ENCODE measurements at places on chromosomes 1 and 21.

- no peak for DNase-seq
Measured at GRCh38 chr1:222794656-222795474, 20.0 kb upstream of the DISP1 start.

DNA sequence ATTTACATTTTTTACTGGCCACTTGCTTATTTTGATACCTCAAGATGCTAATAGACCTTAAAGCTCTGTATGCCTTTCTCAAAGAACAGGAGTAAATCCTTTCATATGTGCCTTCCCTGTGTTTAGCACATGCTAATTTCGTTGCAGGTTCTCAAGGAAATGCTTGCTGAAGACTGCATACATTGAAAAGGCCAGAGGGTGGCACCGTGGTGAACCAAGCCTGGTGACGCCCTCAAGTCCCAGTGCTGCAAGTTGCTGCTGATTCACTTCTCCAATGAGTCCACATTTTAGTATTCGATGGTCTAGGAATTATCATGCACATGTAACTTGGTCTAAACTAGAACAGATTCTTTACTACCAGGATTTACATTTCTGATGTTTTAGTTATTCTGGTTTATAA is 94.1 kb downstream of the CLDN17 start:
- DNase-seq = no peak

- DNase-seq = no peak
Measured at GRCh38 chr1:90335558-90335957, 340.6 kb downstream of the ZNF326 start.

GRCh38 chr1:90220941-90221693 is 226.2 kb downstream of the ZNF326 start:
- no peak for DNase-seq

GRCh38 chr1:109983380-109984189 is 980 bp upstream of the AHCYL1 start:
- no peak for DNase-seq

GRCh38 chr1:20278692-20279130 is 12.0 kb upstream of the VWA5B1 start:
- DNase-seq = no peak

DNA sequence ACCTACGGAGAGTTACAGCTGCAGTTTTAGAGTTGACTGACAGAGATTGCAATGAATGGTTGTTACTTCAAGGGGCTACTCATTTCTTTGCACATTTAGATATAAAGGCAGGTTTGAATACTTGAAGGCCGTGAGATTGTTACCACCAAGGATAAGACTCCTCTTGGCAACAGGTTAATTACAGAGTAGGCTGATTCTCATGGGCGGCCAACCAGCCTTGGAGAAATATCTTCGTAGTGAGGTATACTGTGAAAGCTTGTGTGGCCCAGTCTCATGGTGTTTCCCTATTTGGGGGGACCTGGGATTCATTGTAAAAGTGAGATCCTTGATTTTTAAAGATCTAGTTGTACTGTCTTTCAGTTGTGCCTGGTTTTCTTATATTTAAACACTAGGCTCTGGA is 103.2 kb upstream of the OLFM3 start:
- DNase-seq = no peak

GRCh38 chr1:101122452-101123166 is 97.0 kb upstream of the DPH5 start:
- DNase-seq = peak; percentile 45

DNA sequence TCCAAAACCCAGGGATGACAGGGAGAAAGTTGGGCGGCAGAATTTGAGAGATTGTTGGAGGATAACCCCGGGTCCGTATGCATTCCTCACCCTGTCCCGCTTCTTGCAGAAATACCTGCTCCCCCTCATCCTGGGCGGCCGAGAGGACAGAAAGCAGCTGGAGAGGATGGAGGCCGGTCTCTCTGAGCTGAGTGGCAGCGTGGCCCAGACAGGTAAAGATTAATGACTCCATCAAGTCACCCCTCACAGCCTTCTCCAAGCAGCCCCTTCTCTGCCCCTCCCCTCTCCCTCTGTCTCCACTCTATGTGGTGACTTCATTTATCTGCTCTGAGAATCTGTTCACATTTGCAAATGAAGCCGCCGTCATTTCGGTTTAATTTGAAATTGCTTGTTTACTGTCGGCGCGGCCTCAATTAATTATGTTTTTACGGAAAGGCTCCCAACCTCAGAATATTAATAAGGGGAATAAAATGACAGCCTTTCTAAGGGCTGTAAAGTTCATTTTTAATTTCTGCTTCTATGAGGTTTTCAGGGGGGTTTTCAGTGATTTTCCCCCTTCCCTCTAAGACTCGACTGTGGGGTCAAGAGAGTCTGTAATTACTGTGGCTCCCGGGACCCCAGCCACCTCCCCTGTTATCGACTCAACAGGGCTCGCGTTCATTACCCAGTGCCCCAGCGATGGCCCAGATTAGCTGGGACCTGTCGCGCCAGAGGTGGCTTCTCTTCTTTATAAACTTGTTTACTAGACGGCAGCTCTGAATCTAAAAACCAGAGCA is 148.3 kb downstream of the PEX14 start:
- no peak for DNase-seq

DNA sequence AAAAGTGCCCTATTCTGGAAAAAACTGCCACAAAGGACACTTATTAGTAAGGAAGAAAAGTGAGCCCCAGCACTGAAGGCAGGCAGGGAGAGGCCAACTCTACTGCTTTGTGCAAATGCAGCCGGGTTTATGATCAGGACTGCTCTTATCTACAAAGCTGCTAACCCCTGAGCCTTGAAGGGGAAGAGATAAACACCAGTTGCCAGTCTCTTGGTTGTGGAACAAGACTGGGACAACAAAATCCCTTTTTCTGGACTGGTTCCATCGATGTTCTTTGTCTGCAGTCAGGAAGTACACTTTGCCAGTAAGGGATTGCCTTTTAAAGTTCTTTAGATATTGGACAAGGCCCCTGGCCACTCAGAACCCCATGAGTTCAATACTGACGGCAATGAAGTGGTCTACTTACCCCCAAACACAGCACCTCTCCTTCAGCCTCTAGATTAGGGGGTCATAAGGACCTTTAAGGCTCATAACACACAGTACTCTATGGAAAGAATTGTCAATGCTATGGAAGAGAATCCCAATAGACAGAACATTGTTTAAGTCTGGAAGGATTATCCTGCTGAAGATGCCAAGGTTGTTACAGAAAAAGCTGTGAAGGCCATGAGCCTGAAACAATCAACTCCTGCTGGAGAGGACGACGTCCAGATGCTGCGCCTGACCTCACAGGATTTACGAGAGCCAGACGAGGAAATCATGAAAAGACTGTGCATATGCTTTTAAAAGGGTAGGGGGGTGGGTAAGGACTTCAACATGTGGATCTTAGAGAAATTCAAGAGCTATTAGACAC is 43.6 kb downstream of the GNB1 start:
- DNase-seq = no peak

DNA sequence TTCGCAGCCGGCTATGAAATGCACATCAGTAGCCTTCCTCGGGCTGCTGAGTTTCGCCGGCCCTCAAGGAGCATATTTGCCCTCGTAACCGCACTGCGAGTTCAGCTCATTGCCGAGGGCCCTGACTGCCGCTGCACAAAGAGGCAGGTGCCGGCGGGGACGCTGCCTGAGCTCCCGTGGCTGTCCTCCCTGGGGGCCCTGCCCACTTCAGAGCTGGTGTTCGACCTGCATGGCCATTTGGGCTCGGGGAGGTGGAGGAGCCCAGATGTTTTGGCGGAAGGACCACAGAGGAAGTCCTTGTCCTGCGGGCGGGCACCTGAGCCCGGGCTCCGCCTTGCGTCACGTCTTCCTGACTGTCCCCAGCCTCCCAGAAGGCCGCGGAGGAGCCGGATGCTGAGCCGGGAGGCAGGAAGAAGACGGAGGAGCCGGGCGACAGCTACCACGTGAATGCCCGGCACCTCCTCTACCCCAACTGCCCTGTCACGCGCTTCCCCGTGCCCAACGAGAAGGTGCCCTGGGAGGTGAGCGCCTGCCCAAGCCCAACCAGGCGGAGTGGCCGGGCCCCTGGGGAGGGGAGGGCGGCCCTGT is 29.9 kb upstream of the LRRC3 start:
- no peak for DNase-seq

DNA sequence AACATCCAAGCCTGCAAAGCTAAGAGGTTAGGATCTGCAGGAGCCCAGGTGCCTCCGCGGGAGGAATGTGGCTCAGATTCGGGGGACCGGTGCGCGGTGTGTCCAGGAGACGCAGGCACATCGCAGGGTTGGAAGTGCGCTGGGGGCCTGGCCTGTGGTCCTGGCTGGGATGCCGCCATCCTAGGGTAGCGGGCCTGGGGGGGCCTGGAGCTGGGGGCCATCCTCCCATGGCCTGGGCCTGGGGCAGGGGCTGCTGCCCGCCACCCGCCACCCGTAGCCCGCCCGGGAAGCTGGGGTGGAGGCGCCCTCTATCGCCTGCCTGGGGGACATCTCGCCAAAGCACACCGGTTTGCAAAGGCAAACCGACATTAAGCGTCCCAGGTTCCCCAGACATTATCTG is 170.6 kb upstream of the ARHGEF16 start:
- DNase-seq = peak; percentile 55

- DNase-seq = no peak
Measured at GRCh38 chr21:32119389-32119788, 159.5 kb downstream of the MIS18A start.

DNA sequence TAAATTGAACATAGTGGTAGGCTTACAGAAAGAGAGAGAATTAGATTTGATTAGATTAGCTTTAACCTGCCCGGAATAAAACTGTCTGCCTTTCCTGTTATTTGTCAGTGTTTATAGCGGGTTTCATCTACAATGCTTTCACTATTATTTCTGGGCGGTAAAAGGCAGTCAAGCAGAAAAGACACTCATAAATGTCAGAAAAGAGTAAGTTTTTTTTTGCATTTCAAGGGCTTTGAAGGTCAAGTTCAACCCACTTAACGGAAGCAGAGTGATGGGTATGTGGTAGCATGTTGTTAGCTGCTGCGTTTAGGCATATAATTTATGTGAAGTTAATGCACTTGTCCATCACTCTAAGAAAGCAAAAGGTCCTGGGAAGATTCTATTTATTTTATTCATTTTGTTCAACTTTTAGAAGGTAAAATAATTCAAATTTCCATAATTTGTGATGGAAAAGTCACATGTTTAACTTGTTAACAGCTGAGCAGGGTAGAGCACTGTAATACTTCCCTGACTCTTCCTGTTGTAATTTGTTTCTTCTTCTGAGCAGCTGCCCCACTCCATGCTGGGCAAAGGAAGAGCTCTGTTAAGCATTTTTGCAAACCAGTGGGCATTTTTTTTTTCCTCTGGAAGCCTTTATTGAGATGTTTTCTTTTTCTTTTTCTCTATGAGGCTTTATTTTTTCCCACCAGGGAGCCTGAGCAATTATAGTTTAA is 220.1 kb downstream of the ST6GALNAC3 start:
- no peak for DNase-seq

GRCh38 chr1:44660176-44660575 is 14.1 kb downstream of the TMEM53 start:
- DNase-seq = no peak

- no peak for DNase-seq
Measured at GRCh38 chr1:26550946-26551345, 21.4 kb downstream of the RPS6KA1 start.

DNA sequence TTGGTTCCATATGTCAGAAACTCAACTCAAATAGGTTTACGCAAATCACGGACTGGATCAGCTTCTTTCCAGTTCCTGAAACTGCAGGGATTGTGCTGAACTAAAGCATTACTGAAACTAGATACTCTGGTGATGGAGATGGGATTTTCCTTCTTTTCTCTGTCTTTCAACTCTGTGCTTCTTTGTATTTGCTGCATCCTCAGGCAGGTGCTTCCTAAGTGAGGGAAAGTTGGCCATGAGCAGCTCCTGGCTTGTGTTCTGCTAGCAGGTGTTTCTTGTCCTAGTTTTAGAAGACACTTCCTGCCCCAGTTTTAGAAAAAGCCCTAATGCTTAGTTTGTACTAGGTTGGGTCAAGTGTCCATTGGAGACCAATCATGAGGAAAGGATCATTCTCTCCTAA is 86.7 kb upstream of the USP24 start:
- DNase-seq = no peak

GRCh38 chr1:199404976-199405375 is 622.5 kb upstream of the NR5A2 start:
- DNase-seq = no peak

- no peak for DNase-seq
Measured at GRCh38 chr21:44537930-44538911, 1.8 kb downstream of the KRTAP10-1 start.

DNA sequence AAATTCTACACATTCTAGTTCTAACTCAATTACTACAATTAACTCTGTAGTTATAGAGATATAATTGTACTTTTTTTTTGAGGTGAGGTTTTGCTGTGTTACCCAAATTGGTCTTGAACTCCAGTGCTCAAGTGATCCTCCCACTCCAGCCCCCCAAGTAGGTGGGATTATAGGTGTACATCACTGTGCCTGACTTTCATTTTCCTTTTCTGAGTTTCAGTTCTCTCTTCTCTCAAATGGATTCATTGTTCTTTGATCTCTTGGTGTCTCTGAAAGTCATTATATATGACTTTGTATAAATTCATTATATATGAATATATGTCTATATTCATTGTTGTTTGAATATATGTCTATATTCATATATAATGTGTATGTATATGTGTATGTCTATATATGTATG is 74.0 kb upstream of the GALNT2 start:
- DNase-seq = no peak

DNA sequence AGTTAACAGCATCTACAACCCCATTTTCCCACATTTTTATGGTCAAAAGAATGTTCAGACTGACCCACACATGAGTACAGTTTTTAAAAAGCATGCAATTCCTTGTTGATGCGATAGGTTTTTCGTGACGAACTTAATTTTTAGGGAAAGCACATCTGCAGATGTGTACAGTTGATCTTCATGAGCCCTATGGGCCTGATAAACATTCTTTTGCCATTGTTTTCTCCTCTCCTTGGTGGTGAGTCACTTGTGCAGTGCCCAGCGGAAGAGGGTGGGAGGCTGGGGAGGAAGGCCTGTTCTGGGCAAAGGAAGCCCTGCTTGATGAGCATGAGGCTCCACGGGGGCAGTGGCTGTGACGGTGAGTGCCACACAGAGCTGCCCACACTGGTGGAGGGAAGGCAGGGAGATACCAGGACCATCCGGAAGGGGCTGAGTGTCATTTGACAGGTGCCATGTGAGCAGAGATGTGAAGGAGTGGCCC is 5.3 kb downstream of the ARF1 start:
- no peak for DNase-seq

DNA sequence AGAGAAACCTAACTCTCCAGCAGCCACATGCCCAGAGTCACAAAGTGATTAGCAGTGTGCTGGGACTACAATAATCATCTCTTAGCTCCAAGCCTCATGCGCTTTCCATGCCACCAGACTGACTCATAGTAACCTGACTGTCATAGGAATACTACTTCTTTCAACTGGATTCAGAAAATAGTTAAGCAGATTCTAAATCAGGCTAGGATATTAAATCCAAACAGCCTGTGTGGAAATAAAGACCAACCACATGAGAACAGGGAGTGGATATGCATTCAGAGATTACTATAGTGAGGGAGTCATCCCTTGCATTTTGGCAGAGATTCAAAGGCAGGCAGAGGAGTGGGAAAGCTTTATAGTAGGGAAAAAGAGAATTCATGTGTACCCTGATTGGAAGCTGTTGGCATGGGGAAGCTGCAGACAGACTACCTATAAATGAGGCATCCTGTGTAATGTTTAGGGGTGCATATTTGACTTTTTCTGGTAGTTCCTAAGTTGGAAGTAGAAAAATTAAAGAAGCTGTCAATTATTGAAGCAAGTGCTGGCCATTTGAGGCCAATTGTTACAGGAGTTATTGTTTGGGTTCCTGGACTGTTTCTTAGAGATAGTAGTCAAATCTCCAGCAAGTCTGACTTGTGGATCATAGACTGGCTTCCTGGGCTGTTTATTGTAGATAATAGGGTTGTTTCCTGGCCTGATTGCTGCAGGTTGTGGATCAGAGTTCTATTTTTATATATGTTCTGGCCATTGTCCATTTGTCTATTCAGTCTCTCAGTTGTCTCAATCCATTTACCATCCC is 31.7 kb upstream of the DNAH14 start:
- DNase-seq = no peak
